Gastrocnemius medialis (tissue), 4 donors: ENCODE measurements at places on chromosomes 7 and 10.

GRCh38 chr10:11304906-11305585 lies 287.4 kb downstream of the CELF2 start:
- no peak for DNase-seq

DNA sequence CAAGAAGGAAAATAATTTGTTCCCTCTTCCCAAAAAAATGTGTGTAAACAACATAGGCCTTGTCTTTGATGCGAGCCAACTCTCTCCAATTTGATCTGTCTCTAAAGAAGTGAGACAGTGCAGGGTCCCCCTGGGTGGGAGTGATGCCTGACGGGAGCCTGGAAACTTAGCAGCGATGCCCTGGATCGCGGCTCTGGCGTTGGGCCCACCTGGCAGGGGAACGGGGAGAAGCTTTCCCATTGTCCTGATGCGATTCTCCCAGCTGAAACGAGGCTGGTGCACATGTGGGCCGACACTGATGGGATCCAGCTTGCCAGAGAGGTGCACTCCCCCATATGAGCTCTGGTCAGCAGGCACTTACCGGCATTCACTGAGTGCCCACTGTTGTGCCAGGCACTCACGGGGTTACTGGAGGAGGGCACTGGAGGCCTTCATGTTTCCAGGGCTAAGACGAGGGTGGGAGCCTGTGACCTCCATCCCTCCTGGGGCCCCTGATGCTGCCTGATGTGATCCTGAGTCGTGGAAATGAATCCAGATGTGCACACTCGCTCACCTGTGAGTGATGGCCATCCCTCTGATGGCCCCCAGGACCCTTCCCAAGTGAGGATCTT lies 132.8 kb downstream of the PTPN20 start:
- DNase-seq, result no peak

GRCh38 chr10:441659-442058 lies 247.8 kb downstream of the DIP2C start:
- DNase-seq, result no peak

DNA sequence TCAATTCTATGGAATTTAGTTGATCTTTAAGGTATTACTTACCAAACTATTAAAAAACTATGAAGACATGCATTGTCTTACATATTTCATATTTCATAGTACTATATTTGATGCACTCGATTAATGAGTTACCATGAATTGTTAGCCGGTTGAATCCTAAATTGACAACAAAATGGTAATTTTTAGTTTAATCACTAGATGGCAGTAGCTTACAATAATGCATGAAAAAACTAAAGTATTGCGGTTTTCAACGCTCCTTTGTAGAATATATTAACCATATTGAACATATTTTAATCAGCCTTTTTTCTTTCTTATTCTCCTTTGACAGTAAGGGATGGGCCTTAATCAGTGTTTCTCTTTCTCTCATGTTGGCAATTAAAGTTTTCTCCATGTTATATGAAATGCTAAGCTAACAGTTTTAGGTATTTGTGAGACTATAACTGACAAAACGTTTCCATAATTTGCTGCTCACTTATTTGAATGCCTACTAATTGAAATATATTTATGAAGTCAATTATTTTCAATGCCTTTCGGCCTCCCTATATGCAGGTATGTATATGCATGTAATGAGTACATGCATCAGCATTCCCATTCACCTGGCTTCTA lies 48.5 kb upstream of the ARL4A start:
- no peak for DNase-seq

GRCh38 chr7:158021836-158022235 lies 565.8 kb downstream of the PTPRN2 start:
- DNase-seq, result no peak

- DNase-seq, result no peak
Observed at GRCh38 chr7:120864141-120864900, 6.4 kb upstream of the TSPAN12 start.

GRCh38 chr7:93559639-93560491 lies 14.7 kb downstream of the CALCR start:
- no peak for DNase-seq

- DNase-seq, result no peak
Observed at GRCh38 chr7:1946773-1947450, 276.8 kb downstream of the ELFN1 start.

DNA sequence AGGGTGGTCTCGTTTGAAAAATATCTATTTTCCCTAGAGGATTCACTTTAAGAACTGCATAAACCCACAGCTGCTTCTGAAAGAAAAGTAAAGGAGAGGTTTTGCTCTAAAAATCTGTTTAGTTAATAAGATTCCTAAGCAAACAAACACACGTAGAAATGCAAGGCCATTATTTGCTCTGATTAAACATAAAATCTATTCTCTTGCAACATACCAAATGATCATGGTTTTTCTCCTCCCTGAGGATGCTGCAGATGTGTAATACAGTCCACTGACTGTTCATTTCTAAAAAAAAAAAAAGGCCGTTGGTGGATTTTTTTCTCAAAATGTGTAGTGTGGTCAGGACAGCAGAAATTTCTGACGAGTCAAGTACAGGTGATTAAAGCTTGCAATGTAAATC lies 98.6 kb downstream of the BUB3 start:
- DNase-seq, result no peak

GRCh38 chr7:30321089-30321881 lies 36.9 kb downstream of the ZNRF2 start:
- no peak for DNase-seq

DNA sequence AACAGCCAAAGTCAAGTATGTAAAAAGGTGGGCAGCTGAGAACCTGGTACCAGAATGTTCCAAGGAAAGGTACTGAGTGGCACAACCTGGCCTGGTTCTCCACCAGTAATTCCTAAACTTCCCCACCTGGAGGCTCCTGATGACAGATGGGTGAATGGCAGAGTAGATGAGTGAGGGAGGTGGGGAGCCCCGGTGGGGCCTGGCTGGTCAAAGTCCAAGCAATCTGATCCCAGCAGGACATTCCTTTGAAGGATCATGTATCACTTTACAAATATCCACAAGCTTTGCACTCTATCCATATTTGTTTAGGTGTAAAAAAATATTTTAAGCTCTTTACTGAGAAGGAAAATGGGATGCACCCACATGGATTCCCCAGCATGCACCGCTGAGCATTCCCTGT lies 250.2 kb downstream of the DPP6 start:
- DNase-seq, result no peak

DNA sequence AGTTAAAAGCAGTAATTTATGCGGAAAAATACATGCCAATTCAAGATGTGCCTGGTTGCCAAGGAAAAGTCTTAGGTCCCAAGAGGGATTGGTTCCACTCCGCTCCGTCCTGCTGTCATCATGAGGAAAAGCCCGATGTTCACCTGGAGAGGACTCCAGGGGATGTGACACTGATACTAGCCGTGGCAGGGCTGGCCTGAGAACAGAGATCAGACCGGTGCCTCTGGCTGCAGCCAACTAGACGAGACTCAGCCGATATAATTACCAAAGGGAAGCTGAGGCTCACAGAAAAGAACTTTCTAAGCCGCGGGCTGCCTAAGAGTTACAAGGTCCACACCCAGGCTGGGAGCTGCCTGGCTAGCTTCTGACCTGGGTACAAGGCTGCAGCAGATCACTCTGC lies 81.3 kb upstream of the UNC5B start:
- DNase-seq, result no peak

GRCh38 chr7:95045236-95045923 lies 138.0 kb downstream of the PPP1R9A start:
- no peak for DNase-seq

GRCh38 chr7:19117870-19118608 lies 603 bp upstream of the TWIST1 start:
- DNase-seq, result no peak

GRCh38 chr7:105647591-105647990 lies 66.3 kb upstream of the EFCAB10 start:
- no peak for DNase-seq

- DNase-seq, result no peak
Observed at GRCh38 chr10:96538683-96539082, 25.0 kb upstream of the TLL2 start.

DNA sequence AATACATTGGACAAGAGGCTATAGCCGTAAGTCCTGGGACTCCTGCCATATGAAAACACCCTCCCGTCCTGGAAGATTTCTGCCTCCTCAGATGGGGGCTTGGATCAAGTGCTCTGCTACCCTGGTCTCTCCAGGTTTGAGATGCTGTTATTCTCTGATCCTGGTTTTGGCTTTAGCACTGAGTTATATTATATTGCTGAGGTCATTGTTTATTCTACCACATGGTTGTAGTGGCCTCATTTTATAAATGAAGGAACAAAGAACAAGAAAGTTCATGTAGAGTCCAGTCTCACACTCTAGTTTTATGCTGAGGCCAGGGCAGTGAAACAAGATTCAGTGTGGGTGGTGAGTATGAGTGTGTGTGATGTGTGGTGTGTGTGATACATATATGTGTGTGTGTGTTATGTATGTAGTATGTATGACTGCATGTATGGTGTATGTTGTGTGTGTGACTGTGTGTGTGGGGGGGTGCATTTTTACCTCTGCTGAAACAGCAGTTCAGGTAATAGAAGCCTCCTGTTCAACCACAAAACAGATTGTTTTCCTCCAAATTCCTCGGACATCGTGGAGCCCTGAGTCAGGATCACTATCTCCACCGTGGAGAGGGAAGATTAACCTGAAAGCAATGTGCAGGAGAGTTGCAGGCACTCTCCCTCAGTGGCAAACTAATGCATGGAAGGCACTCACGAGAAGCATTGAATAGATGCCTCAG lies 80.7 kb downstream of the C7orf25 start:
- DNase-seq, result no peak
